ENCODE measurements at places on chromosomes 16 and 17.
A peak's percentile ranks its signal among the peaks of the same experiment; 100 is the strongest.

GRCh38 chr17:66455060-66455459, 152.6 kb downstream of the PRKCA start:
- DNase-seq, result no peak

- no peak for DNase-seq
Measured at GRCh38 chr16:62954144-62955032, 918.1 kb upstream of the CDH8 start.

GRCh38 chr16:74511961-74512360, 90.7 kb upstream of the CLEC18B start:
- no peak for DNase-seq

GRCh38 chr16:65044873-65045272, 77.0 kb downstream of the CDH11 start:
- DNase-seq, result peak; percentile 92

DNA sequence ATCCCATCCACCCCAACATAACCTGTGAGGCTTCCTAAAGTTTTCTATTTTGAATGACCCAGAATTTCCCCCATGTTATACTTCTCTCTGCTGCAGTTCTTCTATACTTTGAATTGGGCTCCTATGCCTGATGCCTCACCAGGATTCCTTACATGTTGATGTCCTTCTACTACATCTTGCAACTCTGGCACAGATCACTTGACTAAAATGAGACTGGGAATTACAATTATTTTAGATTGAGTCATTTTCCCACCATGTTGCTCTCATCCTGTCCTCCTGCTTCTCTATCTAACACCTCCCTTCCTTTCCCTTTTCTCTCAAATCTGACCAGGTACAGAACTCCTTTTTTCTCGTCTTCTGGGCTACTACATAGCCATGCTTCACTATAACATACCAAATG, 314.0 kb upstream of the KCNJ16 start:
- peak; percentile 41 for DNase-seq
